T-cell (primary cell): ENCODE measurements at places on chromosomes 6 and 20.

DNA sequence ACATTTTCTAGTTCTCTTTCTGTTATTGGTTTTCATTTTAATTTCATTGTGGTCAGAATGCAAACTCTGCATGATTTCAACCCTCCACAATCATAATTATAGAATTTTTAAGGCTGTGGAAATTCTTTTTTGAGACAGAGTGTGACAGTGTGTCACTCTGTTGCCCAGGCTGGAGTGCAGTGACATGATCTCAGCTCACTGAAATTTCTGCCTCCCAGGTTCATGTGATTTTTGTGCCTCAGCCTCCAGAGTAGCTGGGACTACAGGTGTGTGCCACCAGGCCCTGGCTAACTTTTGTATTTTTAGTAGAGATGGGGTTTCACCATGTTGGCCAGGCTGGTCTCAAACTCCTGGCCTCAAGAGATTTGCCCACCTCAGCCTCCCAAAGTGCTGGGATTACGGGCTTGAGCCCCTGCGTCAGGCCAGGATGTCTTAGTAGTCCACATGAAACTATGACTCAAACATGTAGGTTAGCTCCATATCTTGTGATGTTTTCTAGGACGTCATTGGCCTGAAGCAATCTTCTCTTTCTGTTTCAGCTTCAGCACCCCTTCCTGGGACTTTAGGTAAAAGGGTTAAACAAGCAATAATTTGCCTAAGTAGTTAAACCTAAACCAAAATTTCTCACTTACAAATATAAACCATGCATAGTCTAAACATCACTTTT is 47.4 kb upstream of the SAMD3 start:
- no peaks in the 10 kb centered on the region for H3K27me3 ChIP-seq
- no peak overlapping the region for H3K27ac ChIP-seq
- H3K4me3 ChIP-seq, result no peak overlapping the region
- no peak for DNase-seq
- H3K4me1 ChIP-seq, result no peaks in the 10 kb centered on the region
- H3K36me3 ChIP-seq, result no peaks in the 10 kb centered on the region

DNA sequence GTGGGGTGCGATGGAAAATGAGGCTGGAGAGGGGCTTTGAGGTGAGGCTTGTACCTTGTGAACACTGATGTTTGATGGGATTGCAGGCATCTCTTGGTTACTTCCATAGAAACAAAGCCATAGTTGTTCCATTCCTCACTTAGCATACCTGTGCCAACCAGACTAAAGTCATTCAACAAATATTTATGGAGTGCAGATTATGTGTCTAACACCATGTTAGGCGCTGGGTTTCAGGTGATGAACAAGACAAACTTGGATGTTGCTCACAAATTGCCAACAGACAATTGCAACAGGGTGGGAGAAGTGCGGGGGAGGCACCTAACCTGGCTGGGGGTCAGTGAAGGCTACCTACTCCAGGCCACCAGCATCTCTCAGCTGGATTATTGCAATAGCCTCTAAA is 1.5 kb downstream of the TTPAL start:
- no peak overlapping the region for H3K4me3 ChIP-seq
- H3K27ac ChIP-seq, result peak overlapping the region; percentile 96
- DNase-seq, result no peak
- peaks cover 7% of the 10 kb centered on the region for H3K4me1 ChIP-seq

DNA sequence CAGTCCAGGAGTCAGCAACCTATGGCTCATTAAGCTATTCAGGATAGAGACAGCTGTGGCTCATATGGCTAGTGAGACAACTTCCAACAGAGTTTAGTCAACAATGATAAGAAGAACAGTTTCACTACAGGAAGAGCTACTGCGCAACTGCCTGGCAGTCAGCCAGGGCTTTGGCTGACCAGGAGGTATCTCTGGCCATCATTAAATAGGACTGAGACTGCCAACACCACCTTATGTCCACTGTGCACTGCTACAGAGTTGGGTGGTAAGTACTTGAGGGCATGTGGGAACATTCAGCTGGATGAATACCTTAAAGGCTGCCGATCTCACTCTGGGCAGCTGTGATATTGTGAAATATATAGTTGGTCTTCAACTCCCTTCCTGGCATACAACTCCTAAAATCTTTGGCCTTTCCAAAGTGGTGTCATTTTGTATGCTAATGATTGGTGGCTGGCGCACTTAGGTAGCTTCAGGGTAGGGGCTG is 52.2 kb upstream of the FAM83C start:
- DNase-seq, result no peak
- H3K4me3 ChIP-seq, result no peak overlapping the region
- peaks cover 8% of the 10 kb centered on the region for H3K36me3 ChIP-seq
- H3K27ac ChIP-seq, result no peak overlapping the region

DNA sequence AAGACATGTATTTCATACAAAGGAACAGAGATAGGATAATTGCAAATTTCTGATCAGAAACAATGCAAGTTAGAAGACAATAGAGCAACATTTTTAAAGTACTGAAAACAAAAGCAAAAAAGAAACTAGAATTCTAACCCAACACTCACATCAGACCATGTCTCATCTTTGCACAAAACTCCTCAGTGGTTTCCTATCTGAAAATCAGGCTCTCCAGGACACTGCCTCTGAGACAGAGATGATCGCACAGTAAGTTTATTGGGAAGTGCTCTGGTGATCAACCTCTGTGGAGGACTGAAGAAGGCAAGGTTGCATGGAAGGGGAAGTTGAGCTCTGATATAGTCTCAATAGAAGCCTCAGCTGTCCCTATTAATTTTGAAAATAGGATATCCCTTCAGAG is 2.3 kb upstream of the TTBK1 start:
- DNase-seq, result no peak
- H3K36me3 ChIP-seq, result no peaks in the 10 kb centered on the region
- peaks cover 53% of the 10 kb centered on the region for H3K27me3 ChIP-seq

DNA sequence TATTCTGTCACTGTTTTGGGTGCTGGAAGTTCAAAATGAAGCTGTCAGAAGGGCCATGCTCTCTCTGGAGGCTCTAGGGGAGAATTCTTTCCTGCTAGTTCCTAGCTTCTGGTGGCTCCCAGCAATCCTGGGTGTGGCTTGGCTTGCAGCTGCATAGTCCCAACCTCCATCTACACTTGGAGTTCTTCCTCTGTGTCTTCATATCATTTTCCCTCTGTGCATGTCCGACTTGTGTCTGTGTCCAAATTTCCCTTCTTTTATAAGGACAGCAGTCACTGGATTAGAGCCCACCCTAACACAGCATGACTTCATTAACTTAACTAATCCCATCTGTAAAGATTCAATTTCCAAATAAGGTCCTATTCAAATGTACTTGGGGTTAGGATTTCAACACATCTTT is 23.3 kb upstream of the ENPP1 start:
- H3K36me3 ChIP-seq, result no peaks in the 10 kb centered on the region
- no peaks in the 10 kb centered on the region for H3K27me3 ChIP-seq
- H3K4me3 ChIP-seq, result no peak overlapping the region
- DNase-seq, result no peak

DNA sequence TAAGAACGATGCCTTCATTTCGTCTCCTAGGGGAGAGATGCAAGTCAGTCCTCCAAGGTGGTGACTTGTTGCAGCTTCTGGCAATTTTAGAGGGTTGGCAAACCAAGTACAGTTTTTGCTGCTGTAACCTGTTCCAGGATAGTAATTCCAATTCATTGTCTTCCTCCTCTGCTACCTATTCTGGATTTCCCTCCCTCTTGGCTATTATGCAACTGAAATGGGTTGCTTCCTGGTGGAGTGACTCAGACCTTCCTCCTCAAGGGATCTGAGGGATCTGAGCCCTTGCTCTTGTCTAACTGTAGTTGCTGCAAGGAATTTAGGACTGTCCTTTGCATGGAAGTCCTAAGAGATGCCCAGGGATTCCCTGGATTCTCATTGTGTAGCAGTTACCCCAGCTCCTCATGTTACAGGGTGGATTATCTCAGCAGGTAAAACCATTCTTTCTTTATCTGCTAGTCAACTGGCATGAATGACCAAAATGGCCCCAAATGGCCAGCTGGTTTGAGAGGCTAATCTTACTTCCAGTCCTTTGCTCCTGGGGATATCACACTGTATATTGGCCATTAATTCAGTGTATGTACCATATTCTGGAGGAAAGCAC is 17.6 kb upstream of the ELMO2 start:
- H3K36me3 ChIP-seq, result no peaks in the 10 kb centered on the region
- no peak overlapping the region for H3K27ac ChIP-seq
- no peak for DNase-seq

- no peaks in the 10 kb centered on the region for H3K27me3 ChIP-seq
- DNase-seq, result peak; percentile 43
- H3K4me3 ChIP-seq, result peak overlapping the region; percentile 49
- peaks cover 24% of the 10 kb centered on the region for H3K36me3 ChIP-seq
Measured at GRCh38 chr20:57399587-57400155, 8.5 kb downstream of the RBM38 start.

DNA sequence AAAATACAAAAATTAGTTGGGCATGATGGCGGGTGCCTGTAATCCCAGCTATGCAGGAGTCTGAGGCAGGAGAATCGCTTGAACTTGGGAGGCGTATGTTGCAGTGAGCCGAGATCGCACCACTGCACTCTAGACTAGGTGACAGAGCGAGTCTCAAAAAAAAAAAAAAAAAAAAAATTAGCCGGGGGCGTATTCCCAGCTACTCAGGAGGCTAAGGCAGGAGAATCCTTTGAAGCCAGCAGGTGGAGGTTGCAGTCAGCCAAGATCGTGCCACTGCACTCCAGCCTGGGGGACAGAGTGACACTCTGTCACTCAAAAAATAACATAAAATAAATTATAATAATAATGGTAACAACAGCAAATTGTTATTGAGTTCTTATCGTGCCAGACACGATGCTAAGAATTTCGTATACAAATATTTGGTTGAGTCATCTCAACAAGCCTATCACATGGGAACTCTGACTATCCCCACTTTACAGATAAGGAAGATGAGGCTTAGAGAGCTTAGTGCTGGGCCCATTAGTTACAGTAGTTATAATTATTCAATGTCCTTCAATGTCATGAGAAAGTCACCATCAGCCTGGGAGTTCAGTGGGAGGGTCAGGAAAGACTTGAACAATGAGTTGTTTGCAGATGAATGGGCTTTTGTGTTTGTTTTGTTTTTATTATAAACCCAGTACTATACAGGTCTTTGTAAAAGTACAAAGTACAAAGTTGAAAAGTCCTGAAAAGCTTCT is 19.4 kb downstream of the C6orf15 start:
- no peak overlapping the region for H3K4me3 ChIP-seq
- H3K36me3 ChIP-seq, result no peaks in the 10 kb centered on the region
- peak overlapping the region; percentile 81 for H3K27ac ChIP-seq
- peaks cover 41% of the 10 kb centered on the region for H3K4me1 ChIP-seq

DNA sequence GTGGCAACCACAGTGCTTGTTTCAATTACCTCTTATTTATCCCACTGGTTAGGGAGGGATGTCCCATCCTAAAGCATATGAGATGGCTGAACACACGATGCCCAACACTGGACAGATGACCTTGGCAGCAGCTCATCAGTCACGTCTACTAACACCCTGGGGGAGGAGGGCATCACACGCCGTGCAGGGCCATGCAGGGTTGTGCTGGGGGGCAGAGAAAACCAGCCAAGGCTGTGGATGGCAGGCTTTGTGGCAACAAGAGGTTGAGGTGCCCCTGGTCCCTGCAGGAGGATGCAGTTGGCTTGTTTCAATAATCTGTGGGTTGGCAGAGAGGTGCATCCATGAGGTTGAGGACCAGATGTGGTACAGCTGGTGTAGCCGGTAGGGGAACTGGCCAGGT is 293.7 kb upstream of the SULF2 start:
- no peak for DNase-seq
- H3K36me3 ChIP-seq, result no peaks in the 10 kb centered on the region
- H3K27me3 ChIP-seq, result peaks cover 20% of the 10 kb centered on the region
- H3K4me3 ChIP-seq, result no peak overlapping the region
- no peak overlapping the region for H3K27ac ChIP-seq

DNA sequence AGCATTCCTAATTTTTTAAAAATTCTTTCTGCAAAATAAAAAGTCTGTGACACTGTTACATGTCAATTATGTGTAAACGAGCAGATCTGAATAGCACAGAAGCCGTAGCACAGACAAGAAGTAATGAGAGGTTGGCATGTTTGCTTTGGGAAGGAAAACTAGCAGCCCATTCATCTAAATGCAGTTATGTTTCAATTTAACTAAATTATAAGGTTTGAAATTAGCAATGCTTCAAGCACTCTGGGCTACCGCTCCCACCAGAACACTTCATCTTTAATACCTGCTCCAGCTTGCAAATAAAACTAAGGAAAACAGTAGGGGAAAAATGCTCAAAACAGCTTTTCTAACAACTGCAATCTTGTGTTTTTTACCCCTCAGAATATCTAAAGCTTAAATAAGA is 73.9 kb downstream of the PTPRK start:
- H3K27ac ChIP-seq, result no peak overlapping the region
- no peaks in the 10 kb centered on the region for H3K36me3 ChIP-seq
- no peaks in the 10 kb centered on the region for H3K27me3 ChIP-seq
- no peaks in the 10 kb centered on the region for H3K4me1 ChIP-seq

GRCh38 chr6:21935561-21936028 is 342.0 kb downstream of the SOX4 start:
- H3K4me1 ChIP-seq, result no peaks in the 10 kb centered on the region
- no peak overlapping the region for H3K4me3 ChIP-seq
- H3K27ac ChIP-seq, result no peak overlapping the region
- H3K27me3 ChIP-seq, result no peaks in the 10 kb centered on the region
- peaks cover 2% of the 10 kb centered on the region for H3K36me3 ChIP-seq
- no peak for DNase-seq

DNA sequence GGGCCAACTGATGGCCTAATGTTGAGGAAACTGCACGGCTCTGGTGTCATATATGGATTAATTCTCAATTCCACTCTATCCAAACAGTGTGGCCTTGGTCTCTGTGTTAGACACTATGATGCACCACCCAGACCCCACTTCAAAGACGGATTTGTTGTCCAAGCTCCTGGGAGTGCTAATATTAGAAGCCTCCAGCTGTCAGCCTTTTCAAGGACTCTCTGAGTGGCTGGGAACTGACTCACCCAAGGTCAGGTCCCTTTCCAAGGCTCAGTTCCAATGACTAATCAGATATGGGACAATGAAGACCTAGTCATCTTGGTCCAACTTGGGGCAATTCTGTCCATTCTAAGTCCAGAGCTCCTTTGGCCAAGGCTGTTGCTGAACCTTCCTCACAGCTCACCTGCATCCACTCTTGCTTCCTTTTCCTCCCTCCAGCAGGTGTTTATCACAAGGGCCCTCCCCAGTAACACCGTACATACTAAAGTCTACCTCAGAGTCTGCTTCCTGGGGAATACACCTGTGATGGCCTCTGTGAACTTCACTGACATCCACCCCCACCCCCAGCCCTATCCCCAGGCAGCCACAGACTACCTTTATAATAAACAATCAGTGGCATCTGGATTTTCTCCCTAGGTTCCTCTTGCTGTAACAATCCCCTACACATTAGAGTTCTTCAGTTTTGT is 7.2 kb upstream of the IL20RA start:
- H3K36me3 ChIP-seq, result no peaks in the 10 kb centered on the region
- H3K27me3 ChIP-seq, result peaks cover 16% of the 10 kb centered on the region
- no peak overlapping the region for H3K27ac ChIP-seq
- H3K4me3 ChIP-seq, result no peak overlapping the region
- no peaks in the 10 kb centered on the region for H3K4me1 ChIP-seq

DNA sequence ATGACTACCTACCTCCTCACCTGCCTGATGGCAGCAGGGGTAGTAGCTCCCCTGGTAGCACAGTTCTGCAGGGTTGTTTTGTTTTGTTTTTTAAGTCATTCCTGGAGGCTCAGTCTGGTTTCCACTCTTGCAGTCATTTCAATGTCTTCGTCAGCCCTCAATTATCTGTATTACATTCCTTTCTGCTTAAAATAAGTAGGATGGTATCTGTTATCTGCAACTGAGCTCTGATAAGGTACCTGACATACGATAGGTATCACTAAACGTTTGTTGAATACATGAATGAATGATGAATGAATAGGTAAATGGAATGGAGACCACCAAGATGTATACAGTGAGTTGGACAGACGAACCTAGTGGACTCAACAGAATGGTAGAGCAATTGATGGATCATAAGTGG is 7.2 kb upstream of the CLPSL2 start:
- no peak overlapping the region for H3K4me3 ChIP-seq
- no peaks in the 10 kb centered on the region for H3K36me3 ChIP-seq
- no peaks in the 10 kb centered on the region for H3K4me1 ChIP-seq
- H3K27ac ChIP-seq, result no peak overlapping the region
